CD8-positive, alpha-beta memory T cell (primary cell): ENCODE measurements at places on chromosomes 13 and 19.

GRCh38 chr13:24225930-24226329 lies 65.4 kb downstream of the SPATA13 start:
- DNase-seq: no peak

DNA sequence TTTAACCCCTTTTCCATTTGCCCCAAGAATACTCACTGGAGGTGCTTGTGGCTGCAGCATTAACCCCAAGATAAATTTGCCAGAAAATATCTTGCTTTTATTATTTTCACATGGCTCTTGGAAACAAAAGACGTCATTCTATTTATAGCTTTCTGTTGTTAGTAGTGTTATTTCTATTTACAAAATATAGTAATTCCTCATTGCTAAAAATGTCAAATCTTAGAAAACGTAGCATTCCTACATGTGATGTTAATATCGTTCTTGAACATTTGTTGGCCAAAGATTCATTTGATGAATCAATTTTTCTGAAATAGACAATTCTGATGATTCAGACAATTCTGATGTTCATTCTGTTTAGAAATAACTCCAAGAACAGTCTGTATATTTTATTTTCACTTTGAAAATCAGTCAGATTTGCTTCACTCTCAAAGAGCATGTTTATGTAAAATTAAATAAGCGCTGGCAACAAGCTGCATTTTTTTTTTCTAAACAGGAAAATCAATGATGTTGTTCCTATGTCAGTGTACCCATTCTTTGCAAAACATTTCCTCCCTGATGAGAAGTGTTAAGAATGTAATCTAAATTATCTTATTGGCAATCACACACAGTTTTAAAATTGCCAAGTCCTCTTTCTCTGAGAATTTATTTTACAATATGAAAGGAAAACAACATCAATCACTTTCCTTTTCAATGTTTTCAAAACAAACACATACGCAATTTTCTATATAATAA lies 334.0 kb downstream of the KCTD12 start:
- no peak for DNase-seq

GRCh38 chr19:1161716-1162115 lies 12.4 kb downstream of the SBNO2 start:
- no peak for DNase-seq

DNA sequence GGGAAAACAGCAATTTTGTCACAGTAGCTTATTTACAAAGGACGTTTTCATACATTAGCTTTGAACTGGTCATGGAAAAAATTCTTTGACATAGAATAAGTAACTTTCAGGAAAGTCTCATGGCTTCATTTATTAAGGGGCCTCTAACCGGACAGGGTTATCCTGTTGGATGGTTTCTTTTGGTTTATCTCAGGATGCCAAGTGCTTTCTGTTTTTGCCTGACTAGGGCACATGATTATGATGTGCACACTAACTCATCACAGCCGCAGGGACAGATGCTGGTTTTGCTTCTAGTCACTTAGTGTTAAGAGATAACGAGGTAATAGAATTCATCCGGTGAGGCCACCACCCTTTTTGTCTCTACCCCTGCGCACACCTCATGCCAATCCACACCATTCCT lies 53.0 kb downstream of the TGDS start:
- no peak for DNase-seq
